Activated CD8-positive, alpha-beta memory T cell treated with anti-CD3 and anti-CD28 coated beads for 1 hour (primary cell): ENCODE measurements at places on chromosomes 11 and 22.

- no peak for DNase-seq
Measured at GRCh38 chr22:21707677-21708076, 27.9 kb downstream of the YPEL1 start.

- no peak for DNase-seq
Measured at GRCh38 chr11:2398664-2399355, 1.7 kb upstream of the TSSC4 start.

- no peak for DNase-seq
Measured at GRCh38 chr11:106848526-106848925, 169.8 kb downstream of the GUCY1A2 start.

DNA sequence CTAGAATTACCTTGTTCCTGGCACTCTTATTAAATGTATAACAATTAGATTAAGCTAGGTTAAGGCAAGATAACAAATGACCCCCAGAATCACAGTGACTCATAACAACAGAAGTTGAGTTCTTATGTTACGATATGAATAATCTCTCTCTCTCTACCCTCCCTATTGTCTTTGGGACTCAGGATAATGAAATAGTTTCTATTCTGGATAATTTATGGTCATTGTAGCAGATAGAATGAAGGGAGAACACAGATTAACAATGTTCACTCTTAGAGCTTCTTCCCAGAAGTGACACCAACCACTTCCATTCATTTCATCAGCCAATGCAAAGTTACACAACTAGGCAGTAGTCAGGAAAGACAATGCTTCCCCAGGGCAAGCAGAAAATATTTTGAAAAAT, 334.5 kb downstream of the C11orf87 start:
- no peak for DNase-seq

GRCh38 chr11:69122326-69122629, 33.5 kb upstream of the SMIM38 start:
- DNase-seq, result no peak
